Cortex of kidney (tissue), 1 donor: ENCODE measurements at places on chromosomes 2 and 18.

DNA sequence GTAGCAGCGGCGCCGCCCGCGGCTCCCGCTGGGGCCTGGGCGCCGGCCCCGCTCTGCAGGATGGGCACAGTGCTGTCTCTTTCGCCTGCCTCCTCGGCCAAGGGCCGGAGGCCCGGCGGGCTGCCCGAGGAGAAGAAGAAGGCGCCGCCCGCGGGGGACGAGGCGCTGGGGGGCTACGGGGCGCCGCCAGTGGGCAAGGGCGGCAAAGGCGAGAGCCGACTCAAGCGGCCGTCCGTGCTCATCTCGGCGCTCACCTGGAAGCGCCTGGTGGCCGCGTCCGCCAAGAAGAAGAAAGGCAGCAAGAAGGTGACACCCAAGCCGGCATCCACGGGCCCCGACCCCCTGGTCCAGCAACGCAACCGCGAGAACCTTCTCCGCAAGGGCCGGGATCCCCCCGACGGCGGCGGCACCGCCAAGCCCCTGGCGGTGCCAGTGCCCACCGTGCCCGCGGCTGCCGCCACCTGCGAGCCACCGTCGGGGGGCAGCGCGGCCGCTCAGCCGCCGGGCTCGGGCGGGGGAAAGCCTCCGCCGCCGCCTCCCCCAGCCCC, 369 bp downstream of the CDK5R2 start:
- DNase-seq = no peak

- no peak for DNase-seq
Measured at GRCh38 chr2:162058973-162059668, 14.9 kb downstream of the DPP4 start.

DNA sequence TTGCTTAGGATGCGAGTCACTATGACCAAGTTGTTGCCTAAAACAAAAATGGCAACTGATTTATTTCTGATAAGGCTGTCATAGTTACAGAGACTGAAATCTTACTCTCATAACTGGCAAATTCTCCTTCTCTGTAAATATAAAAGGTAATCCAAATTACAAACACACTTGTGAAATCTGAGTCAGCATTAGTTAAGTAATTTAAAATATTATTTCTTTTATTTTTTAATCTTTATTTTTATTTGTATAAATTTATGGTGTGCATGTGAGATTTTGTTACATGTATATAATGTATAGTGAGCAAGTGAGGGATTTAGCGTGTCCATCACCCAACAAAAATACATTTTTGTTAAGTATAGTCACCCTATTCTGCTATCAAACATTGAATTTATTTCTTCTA, 1342.8 kb upstream of the TMEFF2 start:
- no peak for DNase-seq

GRCh38 chr2:157172866-157173578, 84.5 kb upstream of the GALNT5 start:
- no peak for DNase-seq

DNA sequence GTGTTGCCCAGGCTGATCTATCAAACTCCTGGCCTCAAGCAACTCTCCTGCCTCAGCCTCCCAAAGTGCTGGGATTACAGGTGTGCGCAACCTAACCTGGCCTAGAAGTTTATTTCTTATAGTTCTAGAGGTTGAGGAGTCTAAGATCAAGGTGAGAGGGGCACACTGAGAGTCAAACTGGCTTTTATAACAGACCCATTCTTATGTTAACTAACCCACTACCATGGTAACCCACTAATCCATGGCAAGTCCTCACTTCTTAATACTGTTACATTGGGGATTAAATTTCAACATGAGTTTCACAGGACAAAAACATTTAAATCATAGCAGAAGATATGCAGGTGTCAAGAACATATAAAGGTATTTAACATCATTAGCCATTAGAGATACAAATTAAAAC, 50.6 kb downstream of the MDH1 start:
- no peak for DNase-seq

GRCh38 chr18:21134895-21135294, 23.3 kb upstream of the ROCK1 start:
- no peak for DNase-seq

- DNase-seq = no peak
Measured at GRCh38 chr2:229045671-229046070, 225.4 kb downstream of the PID1 start.

GRCh38 chr2:126650994-126651393, 5.0 kb upstream of the GYPC start:
- DNase-seq = no peak

DNA sequence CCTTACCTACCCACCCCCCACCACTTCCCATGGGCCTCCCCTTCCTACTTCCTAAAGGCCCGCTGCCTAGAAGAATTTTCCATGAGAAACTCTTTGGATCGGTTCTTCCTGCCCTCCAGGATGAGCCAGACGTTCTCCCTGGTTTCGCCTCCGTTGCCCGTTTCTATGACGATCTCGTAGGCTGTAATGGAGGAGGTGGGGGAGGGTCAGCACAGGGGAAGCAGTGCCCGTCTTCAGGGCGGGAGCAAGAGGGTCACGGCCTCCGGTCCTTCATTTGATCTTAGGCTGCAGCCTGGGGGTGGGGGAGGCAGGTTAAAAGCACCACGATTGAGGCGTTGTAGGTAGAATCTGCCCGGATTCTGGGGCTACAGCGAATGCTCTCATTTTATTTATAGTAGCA, 172.0 kb downstream of the LOXHD1 start:
- DNase-seq = no peak

DNA sequence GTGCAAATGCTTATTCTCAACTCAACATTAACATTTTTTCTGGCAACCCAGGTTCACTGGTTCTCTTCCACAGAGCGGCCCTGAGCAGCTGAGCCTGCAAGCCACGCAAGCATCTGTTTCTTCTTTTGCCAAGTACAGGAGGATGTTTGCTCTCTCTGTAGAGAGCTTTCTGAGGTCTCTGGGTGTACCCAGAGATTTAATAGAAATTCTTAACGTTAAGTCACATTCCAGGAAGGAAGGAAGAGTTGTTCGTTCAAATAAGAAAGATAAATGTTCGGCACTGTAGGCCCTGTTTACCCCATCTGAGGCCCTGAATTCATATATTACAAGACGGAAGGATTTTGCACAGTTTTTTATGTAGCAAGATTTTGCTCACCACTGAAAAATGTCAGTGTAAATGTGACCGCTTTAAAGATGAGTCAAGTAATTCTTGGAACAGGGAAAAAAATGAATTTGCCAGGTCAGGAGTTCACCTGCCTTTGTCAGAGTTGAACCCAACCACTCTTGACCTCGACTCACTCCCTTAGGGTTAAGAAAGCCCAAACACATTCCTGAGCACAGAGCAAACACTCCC, 30.1 kb downstream of the KCTD18 start:
- no peak for DNase-seq

DNA sequence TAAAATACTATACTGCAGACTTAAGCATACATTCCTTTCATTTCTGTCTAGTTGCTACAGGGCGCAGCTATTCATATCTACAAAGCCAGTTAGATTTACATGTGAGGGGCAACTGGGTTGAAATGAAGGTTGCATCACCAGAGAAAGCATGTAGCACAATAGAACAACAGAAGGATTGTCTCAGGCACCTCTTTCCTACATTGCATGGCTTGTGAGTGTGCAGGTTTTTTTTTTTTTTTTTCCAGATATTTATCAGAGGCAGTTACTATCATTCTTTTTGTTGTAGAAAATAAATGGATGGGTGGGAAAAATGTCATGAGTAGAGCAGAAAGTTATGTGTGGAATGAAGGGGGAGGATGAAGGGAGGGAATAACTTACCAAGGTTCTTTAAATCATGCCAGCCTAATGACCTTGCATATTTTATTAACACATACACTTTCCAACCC, 86.8 kb downstream of the ERBB4 start:
- no peak for DNase-seq

DNA sequence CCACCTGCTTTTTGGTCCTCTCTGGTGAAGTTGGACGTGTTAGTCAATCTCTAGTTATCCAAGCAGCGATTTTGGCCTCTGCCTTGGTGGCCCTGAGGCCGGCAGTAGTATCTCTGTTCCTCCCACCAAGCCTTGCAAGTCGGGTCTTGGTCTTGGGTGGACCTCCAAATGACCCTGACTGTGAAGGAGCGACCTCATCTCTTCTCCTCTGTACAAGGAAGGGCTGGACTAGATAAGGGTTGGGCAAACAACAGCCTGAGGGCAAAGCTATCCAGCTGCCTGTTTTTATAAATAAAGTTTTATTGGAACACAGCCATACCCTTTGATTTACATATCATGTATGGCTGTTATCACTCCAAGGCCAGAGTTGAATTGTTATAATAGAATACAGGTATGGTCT, 74.6 kb upstream of the FOSL2 start:
- DNase-seq = no peak

GRCh38 chr2:232420073-232420454, 13.4 kb downstream of the ALPG start:
- DNase-seq = no peak

GRCh38 chr2:28621172-28622100, 125.6 kb downstream of the PLB1 start:
- no peak for DNase-seq

DNA sequence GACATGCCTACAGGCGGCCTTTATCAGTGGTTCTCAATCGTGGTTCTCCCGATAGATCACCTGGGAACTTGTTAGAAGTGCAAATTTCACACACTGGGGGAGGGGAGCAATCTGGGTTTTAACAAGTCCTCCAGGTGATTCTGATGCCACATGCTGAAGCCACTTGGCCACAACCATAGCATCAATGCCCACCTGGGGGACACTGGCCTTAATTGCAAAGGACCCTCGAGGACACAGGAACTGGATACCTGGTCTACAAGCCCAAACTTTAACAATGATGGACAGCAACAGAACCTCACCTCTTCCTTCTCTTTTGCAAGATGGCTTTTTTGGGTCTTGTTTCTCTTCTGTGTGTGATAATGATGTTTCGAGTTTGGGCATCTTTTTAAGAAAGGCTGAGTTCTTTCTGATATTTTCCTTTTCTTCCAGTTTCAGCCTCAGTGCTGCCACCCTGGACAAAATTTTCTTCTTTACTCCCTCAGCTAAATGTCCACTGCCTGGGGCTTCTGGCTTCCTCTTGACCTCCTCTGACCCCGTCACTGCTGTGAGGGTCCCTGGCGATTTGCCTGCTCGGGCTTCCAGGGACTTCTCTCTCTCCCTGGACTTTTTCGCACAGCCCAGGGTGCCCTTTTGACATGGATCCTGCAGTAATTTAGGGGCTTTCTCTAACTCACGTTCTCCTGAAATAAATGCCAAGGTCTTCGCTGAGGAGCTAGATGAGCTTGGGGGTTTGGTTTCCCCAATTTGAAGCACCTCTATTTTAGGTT, 94.2 kb downstream of the ALPK2 start:
- DNase-seq = no peak

DNA sequence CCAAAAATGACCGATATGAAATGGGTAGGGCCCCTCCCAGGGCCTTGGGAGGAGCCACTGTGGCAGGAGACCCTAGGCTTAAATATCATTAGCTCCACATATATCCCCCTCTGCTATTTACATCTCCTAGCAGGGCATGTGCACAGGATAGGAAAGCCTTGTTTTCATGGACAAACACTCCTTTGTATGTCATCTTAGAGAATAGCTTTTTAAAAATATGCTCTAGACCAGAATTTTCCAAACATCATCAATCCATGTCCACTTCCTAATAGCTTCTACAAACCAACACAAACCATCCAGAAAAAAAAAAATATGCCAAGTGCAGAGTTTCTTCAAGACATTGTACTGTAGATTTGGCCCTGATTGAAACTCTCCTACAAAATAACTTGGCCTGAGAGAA, 10.8 kb downstream of the DAPL1 start:
- DNase-seq = no peak
